ENCODE measurements at places on chromosomes 16 and 17.

- DNase-seq: no peak
Measured at GRCh38 chr16:11236461-11237254, 19.3 kb downstream of the SOCS1 start.

GRCh38 chr17:79777120-79777893 lies 641 bp upstream of the CBX2 start:
- DNase-seq: no peak

GRCh38 chr17:77061669-77062068 lies 79.1 kb upstream of the SEC14L1 start:
- no peak for DNase-seq

GRCh38 chr17:62140836-62141235 lies 75.8 kb upstream of the MED13 start:
- DNase-seq: no peak

- DNase-seq: no peak
Measured at GRCh38 chr17:73538445-73538844, 105.8 kb downstream of the SDK2 start.

DNA sequence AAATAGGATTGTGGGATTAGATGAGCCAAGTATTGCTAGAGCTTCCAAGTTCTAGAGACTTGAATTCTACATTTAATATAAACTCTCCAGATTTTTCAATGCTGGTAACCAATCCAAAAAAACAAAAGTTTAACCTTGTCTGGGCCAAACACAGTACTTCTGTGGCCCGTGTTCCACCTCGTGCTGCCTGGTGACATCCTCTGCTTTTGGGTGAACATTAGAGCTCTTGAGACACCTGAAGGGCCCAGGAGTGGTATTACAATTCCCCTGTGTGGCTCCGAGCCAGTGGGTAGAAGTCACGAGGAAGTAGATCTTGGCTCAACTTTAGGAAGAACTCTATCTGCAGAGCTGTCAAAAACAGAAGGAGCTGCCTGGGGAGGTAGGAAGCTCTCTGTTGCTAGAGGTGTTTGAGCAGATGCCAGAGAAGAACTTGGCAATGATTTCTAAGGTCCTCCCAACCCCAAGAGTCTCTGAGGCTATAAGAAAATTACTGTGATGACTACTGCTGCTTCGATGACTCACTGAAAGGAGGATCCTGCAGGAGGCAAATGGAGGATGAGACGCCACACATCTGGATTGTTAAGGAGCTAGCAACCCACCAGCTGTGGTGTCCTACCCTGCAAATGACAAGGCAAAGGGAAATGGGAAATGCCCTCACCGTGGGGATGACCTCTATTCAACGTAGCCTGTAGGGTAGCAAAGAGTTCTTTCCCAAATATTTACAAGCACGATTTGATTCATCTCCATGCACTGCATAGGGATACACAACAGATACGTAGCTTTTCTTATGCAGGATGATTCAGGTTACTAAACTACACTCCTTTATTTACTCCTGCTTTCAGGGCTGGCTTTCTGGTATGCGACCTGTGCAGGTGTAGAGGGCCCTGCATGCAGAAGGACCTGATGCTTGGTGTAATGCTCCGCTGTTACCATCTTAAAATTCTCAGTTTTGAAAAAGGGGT lies 45.8 kb upstream of the GAS7 start:
- no peak for DNase-seq

DNA sequence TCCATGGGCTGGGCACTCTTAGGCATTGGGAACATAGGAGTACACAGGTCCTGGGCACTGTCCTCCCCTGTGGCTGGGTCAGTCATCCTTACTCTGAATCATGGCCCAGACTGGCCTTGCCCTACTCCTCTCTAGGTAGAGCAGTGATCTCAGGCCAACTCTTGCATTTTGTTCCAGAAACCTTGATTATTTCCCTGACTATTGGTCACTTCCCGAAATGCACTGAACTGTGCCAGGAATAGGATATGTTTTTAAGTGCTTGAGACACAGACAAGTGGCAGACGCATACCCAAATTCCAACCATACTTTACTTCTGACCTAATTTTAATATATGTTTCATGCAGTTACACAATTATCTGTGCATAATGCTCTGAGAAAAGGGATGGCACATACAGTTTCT lies 10.3 kb downstream of the KRABD2 start:
- DNase-seq: no peak

- no peak for DNase-seq
Measured at GRCh38 chr16:15961060-15961511, 11.7 kb downstream of the ABCC1 start.

GRCh38 chr16:56929639-56930038 lies 2.3 kb upstream of the HERPUD1 start:
- no peak for DNase-seq

DNA sequence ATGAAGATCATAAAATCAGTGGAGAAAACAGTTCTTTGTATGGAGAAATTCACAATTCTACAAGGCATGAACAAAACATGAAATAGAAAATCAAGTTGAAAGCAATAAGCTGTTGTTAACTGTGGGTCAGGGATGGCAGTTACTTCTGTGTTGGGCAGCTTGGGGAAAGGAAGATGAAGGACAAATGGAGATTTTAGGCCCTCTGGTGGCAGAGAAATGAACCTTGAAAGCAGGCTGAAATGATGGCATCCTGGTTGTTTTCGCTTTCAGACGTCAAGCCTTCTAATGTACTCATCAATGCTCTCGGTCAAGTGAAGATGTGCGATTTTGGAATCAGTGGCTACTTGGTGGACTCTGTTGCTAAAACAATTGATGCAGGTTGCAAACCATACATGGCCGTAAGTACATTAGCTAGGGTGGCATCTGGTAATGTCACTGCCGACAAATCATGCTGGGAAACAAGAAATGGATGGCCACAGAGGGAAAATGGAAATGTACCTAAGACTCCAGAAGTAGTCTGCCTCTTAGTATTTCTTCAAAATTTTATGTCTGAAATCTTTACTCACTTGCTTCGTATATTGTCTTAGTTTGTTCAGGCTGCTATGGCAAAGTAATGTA lies 108.9 kb downstream of the MAP2K6 start:
- DNase-seq: peak; percentile 31

GRCh38 chr16:8505327-8505991 lies 84.9 kb downstream of the TMEM114 start:
- DNase-seq: no peak

GRCh38 chr17:56603486-56604238 lies 10.2 kb downstream of the NOG start:
- DNase-seq: no peak

GRCh38 chr16:48235058-48235555 lies 9.0 kb upstream of the LONP2 start:
- peak; percentile 42 for DNase-seq

DNA sequence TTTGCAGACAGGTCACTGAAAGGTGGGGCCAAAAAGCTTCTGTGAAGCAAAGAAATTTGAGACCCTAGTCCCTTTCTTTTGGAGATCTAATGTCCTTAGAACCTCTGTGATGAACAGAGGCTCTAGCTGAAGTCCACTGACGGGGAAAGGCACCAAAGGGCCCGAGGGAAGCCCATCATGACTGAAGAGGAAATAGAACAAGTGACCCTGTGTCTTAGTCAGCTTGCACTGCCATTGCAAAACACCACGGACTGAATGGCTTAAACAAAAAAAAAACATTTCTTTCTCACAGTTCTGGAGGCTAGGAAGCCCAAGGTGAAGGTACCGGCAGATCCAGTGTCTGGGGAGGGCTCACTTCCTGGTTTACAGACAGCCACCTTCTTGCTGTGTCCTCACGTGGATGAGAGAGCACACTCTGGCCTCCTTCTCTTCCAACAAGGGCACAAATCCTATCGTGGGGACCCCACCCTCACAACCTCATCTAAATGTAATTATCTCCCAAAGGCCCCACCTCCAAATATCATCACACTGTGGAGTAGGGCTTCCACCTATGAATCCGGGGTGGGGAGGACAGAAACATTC lies 24.3 kb upstream of the ASGR2 start:
- no peak for DNase-seq

DNA sequence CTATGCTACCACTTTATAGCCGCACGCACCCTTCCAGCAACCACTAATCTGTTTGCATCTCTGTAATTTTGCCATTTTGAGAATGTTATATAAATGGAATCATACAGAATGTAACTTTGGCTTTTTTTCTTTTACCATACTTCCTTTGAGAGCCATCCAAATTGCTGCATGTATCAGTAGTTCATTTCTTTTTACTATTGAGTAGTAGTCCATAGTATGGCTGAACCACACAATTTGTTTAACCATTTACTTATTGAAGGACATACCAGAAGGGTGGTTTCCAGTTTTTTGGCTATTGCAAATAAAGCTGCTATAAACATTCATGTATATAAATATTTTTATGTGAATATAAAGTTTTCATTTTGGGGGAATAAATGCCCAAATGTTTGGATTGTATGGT lies 8.8 kb downstream of the TENT4B start:
- no peak for DNase-seq

DNA sequence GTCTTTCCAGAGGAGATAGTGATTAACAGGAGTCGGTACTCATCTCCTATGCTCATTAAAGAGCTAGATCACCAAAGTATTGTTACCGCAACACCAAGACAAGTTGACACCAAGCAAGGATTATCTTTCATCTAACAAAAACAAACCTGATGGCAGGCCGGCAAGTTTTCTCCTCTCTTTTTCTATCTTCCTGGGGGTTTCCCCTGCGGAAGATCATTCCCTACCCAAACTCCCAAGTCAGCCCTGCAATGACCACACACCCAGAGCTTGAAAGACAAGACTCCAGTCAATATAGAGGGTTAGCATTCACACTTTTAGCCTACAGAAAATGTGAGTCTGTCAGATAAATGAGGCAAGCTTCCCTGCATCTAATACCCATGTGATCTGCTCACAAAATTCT lies 312.1 kb downstream of the SOX9 start:
- DNase-seq: no peak

GRCh38 chr17:40316571-40317344 lies 7.8 kb downstream of the RARA start:
- DNase-seq: no peak

DNA sequence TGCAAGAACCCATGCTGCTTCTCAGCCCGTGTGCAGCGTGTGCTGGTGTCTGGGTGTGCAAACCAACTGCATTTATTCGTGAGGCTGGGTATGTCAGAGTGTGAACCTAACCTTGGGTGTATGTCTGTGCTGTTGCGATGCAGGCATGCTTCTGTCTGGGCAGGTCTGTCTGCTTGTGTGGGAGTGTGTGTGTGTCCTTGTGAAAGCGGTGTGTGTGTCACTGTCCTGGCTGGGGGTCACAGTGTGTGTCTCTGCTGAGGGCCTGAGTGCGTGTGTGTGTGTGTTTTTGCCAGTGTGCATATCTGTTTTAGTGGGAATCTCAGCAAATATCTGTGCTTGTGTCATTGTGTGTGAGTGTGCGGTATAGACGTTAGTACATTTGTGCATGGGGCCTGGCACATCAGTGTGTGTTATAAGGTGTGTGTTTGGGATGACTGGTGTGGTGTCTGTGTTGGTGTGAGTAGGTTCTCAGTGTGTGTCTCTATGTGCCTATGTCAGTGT lies 121.8 kb downstream of the CYLD start:
- DNase-seq: no peak

DNA sequence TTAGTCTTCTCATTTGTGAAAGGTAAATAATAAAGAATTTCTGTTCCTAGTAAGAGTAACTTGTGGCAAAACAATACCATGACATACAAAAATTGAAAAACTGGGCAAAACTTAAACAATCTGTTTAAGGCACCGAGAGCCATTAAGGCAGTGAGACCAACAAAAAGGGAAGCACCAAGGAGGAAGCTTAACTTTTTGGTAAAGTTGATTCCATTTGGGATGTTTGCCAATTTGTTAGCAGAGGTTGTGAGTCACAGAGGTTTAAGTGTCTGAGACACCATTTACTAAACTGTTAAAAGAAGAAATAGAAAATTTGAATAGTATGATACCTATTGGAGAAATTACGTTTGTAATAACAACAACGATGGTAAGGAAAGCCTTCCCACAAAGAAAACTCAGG lies 4.9 kb downstream of the SLC35G3 start:
- DNase-seq: no peak

- DNase-seq: no peak
Measured at GRCh38 chr17:28396635-28397239, 9.3 kb downstream of the SLC46A1 start.

DNA sequence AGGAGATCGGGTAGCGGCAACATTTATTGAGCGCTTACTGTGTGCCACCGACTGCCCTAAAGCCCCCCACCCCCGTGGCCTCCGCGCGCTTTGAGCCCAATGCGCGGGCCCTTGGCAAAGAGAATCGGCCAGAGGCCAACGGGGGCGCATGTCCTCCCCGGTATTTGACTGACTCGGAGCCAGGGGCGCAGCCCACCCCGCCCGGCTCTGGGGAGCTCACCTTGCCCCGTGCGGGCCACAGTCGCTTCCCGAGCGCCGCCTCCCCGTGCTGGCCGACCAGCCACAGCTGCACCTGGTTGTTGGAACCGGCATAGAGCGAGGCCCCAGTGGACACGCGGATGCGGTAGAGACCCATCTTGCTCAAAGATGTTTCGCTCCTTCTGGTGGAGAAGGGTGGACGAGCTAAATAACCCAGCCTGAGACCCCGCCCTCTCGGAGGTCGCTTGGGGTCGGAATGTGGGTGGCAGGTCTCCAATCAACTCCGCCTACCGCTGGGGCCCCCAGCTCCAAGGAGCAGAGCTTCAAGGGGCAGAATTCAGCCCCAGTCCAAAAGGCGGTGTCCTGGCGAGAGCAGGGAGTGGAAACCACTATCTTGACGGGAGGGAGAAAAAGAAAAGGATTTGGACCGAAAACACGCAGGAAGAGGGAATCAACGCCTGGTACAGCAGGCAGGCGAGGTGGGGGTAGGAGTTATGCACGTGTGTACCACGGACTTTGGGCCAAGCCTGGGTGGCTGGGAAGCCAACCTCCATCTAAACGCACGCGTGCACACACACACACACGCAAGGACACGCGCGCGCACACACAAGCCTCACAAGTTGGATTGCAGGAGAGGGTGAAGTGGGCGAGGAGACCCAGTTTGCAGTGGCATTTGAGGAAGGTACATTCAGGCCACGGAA lies at the start of gene ALOX15:
TSS of gene ALOX15 (minus strand) at position 382 of the 899 bp plus-strand sequence. CDS start at position 355, 27 bp downstream.
- no peak for DNase-seq

DNA sequence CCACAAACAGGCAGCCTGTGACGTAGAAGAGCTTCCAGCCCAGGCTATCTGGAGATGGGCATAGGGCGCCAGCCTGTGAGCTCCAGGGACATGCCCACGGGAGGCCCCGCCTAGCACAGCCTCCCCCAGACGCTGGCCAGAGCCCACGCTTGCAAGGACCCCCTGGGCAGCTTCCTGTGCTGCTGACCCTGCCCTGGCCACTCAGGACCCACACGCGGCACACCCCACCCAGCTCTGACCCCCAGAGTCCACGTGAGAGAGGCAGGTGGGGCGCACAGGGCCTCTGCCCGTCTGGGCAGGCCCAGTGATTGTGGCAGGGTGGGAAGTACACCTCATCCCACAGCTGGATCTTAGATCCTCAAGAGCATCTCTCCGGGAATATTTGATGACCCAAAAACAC lies 3.9 kb downstream of the CYBC1 start:
- no peak for DNase-seq
